ENCODE measurements at places on chromosomes 2 and 18. TPM values are rescaled to one million over a fixed set of nuclear protein-coding genes. Genes with fewer than 3 reads are reported as not detected.

- no peak for DNase-seq
These were observed 147.1 kb downstream of the SH3BP4 start for GRCh38 chr2:235098736-235099494.

- DNase-seq, result peak; percentile 95
These were observed 20.3 kb upstream of the DNMT3A start for GRCh38 chr2:25362049-25362433.

GRCh38 chr2:174728096-174728495, 36.2 kb downstream of the CHRNA1 start:
- no peak for DNase-seq

- no peak for DNase-seq
These were observed 134.1 kb upstream of the ITGB6 start for GRCh38 chr2:160334028-160334741.

DNA sequence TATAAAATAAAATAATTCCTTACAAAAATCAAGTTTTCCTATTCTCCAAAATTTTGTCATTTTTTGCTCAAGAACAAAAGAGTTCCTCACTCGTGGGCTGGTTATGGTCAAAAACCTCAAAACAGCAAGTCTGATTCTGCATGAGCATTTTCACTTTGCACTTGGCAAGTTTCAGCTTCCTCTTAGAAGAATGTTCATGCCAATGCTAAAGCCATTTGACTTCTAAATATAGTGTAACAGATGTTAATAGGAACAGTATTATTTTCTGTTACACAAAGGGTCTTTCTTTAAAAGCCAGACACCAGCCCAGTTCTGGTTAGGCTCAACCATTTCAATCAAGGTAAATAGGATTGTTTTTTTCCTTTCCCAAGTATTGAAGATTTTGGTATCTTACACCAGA, 261.3 kb upstream of the CCDC68 start:
- DNase-seq, result no peak

DNA sequence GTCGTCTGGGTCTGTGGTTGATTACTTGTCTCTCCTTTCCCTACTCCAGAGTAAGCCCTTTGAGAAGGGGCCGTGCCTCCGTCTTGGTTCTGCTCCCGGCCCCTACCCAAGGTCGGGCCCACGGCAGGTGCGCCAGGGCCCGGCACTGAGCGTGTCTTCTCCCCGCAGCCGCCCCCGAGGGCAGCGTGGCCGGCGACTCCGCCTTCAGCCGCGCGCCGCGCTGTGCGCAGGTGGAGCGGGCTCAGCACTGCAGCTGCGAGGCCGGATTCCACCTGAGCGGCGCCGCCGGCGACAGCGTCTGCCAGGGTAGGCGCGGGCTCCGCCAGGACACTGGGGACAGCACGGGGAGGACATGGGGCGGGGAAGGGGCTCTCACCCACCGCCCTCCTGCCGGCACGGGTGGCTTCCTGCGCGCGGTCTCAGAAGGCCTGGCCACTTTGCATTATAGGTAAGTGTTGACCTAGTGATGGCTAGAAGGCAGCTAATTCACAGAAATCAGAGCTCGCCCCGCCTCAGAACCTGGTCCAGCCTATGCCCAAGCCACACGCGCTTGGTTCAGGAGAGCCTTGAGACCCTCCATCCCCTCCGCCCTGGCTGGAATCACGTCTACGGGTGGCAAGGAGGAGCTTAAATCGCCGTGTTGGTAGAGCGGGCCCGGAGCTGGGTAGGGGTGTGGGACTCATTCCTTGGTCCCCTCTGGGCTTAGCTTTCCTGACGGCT, 43.5 kb downstream of the FBLN7 start:
- DNase-seq, result peak; percentile 60

DNA sequence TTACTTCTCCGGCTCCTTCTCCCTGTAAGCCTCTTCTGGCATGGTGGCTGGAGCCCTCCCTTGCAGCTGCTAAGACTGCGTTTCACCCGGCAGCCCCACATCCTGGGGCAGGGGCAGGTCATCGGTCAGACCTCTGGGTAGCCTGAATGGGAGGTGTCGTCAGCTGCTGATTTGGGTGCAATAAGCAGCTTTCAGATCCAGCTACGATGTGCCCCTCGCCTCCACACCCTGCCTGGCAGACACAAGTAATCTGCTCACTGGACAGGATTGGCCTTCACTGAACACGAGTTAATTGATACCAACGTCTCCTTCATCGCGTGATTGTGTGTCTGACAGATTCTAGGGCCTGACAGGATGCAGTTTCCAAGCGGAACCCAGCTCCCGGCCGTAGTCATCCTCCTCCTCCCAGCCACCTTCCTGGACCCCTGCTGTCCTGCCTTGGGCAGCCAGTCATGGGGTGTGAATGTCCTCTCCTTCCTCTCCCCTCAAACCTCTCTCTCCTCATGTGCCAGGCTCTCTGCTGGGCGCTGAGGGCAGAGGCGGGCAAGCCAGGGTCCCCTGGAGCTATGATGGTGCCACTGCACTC, 18.9 kb upstream of the PDIA6 start:
- DNase-seq, result no peak

CYTIP gene
- 490 TPM for total RNA-seq

- no peak for DNase-seq
These were observed 62.8 kb upstream of the RNF152 start for GRCh38 chr18:61955644-61956043.

GRCh38 chr2:31070339-31071125, 67.7 kb downstream of the GALNT14 start:
- no peak for DNase-seq

All from CD4-positive, alpha-beta T cell (primary cell).